ENCODE measurements at places on chromosomes 5 and 9. TPM values are rescaled to one million over a fixed set of nuclear protein-coding genes. Genes with fewer than 3 reads are reported as not detected.

DNA sequence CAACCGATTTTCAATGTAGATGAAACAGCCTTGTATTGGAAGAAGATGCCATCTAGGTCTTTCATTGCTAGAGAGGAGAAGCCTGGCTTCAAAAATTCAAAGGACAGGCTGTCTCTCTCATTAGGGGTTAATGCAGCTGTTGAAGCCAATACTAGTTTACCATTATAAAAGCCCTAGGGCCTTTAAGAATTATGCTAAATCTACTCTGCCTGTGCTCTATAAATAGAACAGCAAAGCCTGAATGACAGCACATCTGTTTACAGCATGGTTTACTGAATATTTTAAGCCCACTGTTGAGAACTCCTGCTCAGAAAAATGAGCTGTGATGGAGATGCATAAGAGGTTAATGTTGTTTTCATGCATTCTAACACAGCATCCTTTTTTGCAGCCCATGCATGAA lies 188.5 kb downstream of the TRIM32 start:
- no peak for DNase-seq

DNA sequence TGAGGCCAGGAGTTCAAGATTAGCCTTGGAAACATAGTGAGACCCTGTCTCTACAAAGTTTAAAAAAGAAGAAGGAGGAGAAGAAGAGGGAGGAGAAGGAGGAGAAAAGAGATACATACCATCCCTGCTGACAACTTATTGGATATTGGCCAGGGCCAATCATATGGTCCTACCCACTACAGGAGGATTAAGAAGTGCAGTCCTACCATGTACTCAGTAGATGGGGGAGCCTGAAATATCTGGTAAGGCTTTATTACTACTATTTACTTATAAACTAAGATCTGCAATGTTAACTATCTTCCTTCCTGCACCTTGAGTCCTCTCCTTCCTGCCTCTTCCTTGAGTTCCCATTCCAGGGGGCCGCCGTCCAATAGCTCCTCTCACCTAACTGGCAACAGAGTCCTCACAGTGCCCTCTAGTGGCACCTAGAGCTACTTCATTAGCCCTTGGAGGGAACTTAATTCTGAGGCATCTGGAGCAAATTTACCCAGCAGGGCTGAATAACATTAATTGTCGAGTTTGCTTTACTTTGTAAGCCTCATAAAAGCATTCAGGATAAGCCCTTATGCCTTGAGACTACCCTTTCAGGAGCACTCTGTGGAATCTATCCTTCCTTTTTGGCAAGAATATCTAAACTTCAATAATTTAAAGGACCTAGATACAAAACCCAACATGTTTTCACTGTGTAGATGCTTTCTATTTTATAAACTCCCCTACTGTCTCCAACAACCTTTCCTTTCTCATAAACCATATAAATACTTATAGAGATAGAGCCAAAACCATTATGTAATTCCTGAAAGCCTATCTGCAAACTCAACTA lies 39.1 kb upstream of the RANBP6 start:
- peak; percentile 70 for DNase-seq

GRCh38 chr5:180603076-180603594 lies 11.8 kb upstream of the SCGB3A1 start:
- DNase-seq, result peak; percentile 32

DNA sequence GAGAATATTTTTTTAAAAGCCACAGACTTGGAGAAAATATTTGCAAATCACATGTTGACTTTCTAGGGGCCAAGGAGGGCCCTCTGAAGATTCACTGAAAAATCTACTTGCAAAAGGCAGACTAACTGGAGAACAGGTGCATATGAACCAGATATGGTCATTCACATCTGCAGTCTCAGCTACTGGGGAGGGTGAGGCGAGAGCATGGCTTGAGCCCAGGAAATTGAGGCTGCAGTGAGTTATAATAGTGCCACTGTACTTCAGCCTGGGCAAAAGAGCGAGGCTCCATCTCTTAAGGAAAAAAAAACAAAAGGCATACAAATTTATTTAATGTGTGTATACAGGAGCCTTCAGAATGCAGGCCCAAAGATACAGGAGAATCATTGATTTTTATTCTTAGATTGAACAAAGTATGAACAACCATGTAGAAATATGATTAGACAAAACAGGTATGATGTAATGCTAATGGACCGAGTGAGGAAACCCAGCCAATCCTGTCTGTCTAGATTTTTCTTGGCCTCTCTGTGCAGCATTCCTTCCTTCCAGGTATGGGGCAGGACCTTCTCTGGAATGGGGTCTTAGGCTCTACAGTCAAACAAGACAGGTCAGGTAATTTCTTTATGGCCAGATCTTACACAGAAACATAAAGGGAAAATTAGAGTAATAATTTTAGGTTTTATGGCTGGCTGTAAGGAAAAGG lies 15.3 kb upstream of the SLC27A6 start:
- DNase-seq, result no peak

DNA sequence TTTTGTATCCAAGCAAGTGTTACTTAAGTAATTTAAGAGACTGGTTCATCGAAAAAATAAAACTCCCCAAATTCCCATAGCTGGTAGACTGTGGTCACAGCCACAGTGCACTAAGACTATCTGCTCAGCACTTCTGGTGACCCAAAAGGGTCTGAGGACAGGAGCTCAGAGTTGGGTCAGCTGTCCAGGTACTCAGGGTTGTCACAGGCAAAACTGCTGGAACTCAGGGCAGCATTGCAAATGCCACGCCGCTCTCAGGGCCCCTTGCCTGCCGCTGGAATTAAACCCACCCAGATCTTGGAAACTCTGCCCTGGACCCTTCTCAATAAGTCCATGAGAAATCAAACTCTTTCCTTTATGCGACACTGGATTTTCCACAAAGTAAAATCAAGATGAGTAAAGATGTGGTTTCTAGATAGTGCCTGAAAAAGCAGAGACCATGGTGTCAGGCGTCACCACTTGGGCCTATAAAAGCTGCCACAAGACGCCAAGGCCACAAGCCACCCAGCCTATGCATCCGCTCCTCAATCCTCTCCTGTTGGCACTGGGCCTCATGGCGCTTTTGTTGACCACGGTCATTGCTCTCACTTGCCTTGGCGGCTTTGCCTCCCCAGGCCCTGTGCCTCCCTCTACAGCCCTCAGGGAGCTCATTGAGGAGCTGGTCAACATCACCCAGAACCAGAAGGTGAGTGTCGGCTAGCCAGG lies at the start of gene IL13:
Gene IL13, plus strand, starts transcription at position 498 of the 705 bp plus-strand sequence. Its CDS starts 14 bp downstream, at position 512.
- peak; percentile 68 for DNase-seq

- no peak for DNase-seq
These were observed 106.8 kb downstream of the LMNB1 start for GRCh38 chr5:126883564-126884245.

GRCh38 chr9:84711398-84711777 lies 41.9 kb downstream of the NTRK2 start:
- no peak for DNase-seq

- no peak for DNase-seq
These were observed 56.8 kb upstream of the TRAF1 start for GRCh38 chr9:120983259-120983837.

GRCh38 chr5:155025895-155026294 lies 12.3 kb downstream of the KIF4B start:
- no peak for DNase-seq

PDE6A gene
- total RNA-seq, result not detected

All from aorta (tissue), 5 donors.